ENCODE measurements at places on chromosomes 4 and X.

GRCh38 chr4:38177035-38177546 is 216.9 kb downstream of the PTTG2 start:
- DNase-seq = no peak

DNA sequence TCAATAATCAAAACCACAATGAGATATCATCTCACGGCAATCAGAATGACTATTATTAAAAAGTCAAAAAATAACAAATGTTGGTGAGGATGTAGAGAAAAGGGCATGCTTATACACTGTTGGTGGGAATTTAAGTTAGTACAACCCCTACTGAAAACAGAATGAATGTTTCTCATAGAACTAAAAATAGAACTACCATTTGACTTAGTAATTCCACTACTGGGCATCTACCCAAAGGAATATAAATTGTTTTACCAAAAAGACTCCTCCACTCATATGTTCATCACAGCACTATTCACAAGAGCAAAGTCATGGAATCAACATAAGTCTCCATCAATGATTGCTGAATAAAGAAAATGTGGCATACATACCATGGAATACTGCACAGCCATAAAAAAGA is 278.1 kb upstream of the ARSJ start:
- DNase-seq = no peak

DNA sequence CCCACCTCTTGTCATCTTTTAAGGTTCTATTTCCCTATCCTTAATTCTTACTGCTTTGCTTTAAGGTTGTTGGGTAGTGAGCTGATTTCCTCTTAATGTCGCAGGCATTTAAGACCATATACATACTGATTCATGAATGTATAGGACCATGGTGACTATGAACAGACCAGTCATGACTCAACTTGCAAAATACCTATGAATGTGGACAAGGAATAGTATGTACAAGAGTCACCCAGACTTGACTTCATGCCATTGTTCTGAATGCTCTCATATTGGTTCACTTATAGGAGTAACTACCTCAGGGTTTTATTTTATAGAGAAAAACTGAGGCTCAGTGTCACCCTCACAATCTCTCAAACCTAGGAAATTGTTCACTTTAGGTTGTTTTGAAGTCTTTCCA is 44.3 kb downstream of the CCNG2 start:
- no peak for DNase-seq

- peak; percentile 56 for DNase-seq
These were observed at the start of gene APLN for GRCh38 chrX:129654652-129655546. APLN (minus strand) TSS chrX:129654956; CDS start chrX:129654630, 326 bp downstream.

DNA sequence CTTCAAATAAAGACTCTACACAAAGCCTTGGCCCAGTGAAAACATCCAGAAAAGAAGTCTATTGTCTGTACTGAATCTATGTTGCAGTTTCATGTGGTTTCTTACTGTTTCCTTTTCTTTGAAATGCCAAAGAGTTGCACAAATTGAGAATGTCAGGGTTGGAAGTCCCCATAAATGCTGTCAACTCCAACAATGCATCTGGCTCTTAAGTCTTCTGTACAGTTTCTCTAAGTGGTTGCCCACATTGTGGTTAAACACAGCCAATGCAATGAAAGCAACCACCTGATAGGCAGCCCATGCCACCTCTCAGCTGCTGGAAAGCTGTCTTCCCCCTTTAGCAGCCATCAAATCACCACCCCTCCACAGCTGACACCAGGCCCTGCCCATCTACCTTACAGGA is 67.2 kb upstream of the C1GALT1C1 start:
- DNase-seq = no peak

DNA sequence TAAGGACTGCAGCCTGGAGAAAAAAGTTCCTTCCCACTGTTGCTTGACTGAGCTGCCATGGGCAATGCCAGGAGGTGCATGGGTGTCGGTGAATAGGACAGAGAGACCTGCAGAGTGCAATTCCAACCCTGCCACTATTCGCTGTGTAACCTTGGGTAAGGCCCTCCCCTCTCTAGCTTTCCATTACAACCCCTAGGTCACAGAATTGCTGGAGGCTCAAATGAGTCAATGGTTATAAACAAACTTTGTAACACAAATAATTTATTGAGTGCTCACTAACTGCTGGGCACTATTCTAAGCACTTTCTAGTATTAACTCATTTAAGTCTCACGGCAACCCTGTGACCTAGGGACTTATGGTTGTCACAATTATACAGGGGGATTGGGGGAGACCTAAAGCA is 37.8 kb downstream of the PJA1 start:
- no peak for DNase-seq

DNA sequence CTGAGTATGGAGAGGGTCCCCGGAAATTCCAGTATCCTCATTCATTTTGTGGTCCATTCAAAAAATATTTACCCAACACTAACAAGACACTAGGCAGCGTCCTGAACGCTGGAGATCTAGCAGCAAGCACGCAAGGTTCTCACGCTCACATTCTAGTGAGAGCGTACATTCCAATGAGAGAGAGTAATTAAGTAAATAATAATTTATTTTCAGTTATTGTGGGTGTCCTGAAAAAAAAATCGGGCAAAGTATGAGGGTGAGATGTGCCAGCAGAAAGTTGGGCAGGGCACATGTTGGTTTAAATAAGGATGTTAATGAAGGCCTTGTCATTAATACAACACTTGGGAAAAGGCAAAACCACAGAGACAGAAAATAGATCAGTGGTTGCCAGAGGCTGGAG is 4.0 kb upstream of the TMEM156 start:
- no peak for DNase-seq

DNA sequence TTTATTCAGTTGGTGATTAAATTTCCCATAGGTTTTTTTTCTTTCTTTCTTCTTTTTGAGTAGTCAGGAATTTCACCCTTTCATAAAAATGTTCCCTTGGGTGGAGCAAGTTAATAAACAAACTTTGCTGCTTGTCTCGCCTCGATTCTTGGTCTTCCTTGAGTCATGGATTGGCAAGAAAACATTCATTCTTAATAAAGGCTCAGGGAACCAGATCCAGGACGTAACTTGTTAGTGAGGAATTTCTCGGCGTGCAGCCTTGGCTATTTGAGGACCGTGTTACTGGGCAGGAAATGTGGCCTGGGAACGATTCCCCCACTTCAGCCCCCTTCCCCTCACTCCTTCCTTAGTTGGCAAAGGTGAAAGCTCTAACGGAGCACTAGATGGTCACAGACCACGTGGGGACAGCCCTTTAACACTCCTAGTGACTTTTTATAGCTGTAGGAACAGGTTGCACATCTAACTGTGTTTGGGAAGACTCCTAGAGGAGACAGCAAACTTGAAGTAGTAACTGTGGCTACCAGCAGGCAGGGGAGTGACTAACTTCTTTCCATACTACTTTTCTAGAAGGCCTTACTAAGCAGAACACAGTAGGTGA is 106.8 kb downstream of the UCHL1 start:
- peak; percentile 35 for DNase-seq

DNA sequence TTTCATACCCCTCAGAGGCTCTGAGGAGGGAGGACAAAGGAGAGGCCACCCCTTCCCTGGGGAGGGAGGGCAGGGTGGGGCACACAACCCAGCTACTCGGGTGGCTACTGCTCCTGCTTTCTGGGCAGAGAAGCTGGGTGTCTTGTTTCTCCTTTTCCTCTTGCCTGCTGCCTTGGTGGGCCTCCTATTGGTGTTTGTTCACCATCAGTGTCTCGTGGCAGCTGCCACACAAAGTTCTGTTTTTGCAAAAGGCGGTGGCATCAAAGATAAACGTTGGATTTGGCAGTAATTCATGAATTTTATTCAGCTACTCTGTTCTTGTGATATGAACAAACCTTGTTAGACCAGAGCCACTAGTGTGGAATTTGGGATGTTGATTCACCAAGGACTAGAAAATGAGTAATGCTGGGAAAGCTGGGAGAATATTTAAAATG is 153.0 kb upstream of the SCML1 start:
- DNase-seq = no peak

DNA sequence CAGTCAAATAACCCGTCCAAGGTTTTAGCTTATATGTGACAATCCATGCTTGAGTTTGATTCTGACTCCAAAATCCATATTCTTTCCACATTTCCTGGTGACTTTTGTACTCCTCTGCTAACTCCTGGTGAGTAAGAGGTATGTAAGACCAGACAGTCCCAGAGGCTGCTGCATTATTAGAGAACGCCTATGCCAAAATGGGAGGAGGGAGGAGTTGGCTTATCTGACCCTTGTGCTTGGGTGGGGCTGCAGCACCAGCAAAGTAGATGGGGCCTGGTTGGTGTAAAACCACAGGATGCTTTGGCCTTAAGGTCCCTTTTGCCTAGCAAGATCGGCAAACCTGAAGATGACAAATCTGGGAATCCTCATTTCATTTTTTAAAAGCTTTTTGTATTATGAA is 9.1 kb upstream of the RNF212 start:
- no peak for DNase-seq

- DNase-seq = no peak
These were observed 8.2 kb downstream of the SH3TC1 start for GRCh38 chr4:8207314-8207713.

GRCh38 chr4:129239088-129239487 is 143.1 kb downstream of the C4orf33 start:
- DNase-seq = no peak

- DNase-seq = no peak
These were observed 56.4 kb upstream of the XIAP start for GRCh38 chrX:123803331-123803983.

DNA sequence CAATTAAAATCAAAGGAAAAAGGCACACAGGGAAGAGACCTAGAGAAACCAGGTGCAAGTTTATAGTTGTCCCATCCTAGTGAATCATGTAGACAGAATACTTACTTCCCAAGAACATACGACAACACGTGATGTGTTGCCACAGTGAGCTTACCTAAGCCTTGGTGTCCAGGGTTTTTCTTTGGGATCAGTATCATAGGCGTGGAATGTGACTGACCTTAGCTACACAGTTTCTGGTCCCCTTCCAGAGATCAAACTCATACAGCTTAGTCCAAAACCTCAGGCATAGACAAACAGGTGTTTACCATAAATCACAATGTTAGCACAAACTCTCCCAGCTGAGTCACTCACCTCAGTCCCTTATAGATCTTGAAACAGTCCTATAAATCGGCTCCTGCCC is 17.7 kb downstream of the SLC25A31 start:
- no peak for DNase-seq

GRCh38 chrX:135388841-135389240 is 32.9 kb upstream of the SMIM10L2A start:
- DNase-seq = no peak

GRCh38 chr4:122930862-122931261 is 8.5 kb upstream of the NUDT6 start:
- DNase-seq = peak; percentile 16

DNA sequence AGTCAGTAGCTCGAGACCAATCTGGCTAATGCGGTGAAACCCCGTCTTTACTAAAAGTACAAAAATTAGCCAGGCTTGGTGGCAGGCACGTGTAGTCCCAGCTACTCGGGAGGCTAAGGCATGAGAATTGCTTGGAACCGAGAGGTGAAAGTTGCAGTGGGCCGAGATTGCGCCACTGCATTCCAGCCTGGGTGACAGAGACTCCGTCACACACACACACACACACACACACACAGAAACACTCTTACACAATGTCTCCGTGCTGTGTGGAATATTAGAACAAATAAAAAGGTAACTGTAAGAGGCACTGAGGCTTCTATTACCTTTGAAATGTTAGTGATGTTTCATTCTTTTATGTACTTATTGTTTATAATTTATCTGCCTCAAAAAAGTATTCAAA is 326.6 kb downstream of the GPAT3 start:
- no peak for DNase-seq

DNA sequence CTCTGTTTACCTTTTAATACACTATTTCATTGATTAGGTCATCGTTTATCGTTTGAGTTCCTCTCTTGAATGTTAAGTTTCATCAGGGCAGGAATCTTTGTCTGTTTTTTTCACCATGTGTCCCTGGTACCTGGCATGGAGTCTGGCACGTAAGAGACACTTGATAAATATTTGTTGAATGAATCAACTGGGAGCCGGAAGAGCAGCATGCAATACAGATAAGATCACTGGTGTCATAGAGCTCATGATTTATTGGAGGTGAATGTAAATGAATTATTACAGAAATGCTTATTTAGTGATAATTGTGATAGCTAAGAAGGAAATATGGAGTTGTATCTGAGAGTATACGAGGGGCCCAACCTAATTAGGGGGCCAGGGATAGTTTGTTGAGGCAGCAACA is 62.8 kb downstream of the UCHL1 start:
- no peak for DNase-seq

GRCh38 chr4:166003811-166004210 is 130.8 kb downstream of the TLL1 start:
- no peak for DNase-seq

- DNase-seq = no peak
These were observed 37.4 kb downstream of the SLC16A2 start for GRCh38 chrX:74458736-74459135.

GRCh38 chr4:85860066-85860740 is 385.3 kb downstream of the ARHGAP24 start:
- no peak for DNase-seq

All from frontal cortex (tissue), 4 donors.